Small intestine (tissue), 16 donors: ENCODE measurements at places on chromosomes 6 and 20.

DNA sequence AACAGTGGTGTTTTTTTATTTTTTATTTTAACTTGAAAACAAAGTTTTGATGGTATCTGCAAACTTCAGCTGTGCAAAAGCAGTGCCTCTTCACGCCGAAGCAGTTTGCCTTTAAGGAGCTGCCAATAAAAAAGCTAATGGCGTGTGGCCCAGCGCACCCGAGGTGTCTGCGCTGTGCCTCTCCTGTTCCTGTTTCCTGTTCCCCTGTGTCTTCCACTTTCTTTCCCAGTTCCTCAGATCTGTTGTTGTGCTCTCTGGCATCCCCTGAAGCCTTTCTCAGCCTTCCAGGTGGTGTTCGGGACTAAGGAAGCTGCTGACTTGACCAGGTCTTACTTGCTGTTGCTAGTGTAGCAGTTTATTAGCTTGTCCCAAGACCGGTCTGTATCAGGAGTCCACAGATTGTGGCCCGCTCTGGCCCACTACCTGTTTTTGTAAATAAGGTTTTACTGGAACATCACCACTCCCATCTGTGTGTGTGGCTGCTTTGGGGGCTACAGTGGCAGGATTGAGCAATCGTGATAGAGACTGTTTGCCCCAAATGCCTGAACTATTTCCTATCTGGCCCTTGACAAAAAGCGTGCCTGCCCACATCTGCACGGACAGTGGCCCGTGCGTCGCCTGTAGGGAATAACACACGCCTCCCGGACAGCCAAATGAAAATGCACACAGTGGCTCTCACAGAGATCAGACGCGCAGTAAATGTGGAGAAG lies 178.3 kb downstream of the TMEM242 start:
- DNase-seq: no peak

DNA sequence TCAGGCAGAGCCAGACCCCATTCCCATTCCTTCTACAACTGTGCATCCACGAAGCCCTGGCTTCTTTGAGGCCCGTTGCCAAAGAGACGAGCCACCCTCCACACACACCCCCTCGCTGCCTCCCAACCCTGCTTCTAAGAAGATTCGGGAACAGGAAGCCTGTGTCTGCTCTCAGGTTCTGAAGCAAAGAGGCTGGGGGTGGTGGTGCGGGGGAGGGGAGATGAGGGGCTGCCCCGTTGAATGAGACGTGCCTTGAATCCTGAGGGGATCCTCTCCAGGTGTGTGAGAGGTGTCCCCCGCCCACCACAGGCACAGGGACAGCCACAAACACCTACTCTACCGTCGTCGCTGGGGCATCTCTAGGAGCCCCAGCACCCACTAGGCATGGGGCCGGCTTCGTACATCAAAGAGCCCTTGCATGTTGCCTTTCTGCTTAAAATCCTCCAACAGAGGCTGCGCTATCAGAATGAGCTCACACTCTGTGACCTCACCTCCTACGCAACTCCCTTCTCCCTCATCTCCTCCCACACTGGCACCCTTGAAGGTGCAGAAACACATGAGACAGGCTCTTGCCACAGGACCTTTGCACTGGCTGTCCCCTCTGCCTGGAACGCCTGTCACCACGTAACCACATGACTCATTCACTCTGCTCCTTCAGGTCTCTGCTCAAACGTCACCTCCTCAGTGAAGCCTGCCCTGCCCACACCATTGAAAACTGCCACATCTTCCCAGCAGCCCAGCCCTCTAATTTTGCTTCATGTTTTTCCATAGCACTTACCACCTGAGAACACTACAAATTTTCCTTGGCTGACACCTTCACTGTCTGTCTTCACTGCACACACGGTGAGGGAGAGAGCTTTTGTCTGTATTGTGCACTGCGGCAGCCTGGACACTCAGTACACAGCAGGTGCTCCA lies 58.5 kb downstream of the PREX1 start:
- peak; percentile 32 for DNase-seq

- DNase-seq: no peak
These were observed 280.7 kb downstream of the TAF4 start for GRCh38 chr20:61784801-61785566.

DNA sequence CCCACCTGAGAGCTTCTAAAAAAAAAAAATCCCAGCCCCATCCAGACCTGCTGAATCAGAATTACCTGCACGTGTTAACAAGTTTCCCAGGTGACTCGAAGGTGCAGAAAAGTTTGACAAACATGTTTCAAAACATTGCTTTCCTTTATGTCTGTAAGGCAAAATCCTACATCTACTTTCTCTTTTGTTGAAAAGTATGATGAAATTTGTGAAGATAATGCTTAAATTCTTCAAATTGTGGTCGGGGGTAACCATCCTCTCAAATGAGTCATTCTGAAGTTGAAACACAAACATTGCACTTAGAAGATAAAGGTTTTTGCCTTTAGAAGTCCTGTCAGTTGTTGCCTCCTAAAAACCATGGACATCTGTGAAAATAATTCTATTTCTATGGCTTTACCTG lies 429.7 kb downstream of the EPHA7 start:
- no peak for DNase-seq

DNA sequence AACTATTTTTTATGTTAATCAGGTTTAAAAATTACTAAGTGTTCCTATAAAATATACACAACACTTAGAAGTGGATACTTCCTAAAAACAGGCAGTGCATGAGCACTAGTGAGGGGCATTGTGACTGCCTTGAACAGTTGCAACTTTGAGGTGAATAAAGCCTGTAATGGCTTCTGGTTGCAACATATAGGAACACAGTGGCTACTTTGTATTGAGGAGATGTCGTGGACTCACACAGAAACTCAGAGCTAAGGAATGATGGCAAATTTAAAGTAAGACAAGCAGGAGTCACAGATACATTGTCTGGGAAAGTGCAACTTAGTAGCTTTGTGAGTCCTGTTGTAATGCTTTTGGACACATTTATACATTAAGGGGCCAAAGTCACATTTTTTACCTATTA lies 861 bp upstream of the HLA-A start:
- no peak for DNase-seq

DNA sequence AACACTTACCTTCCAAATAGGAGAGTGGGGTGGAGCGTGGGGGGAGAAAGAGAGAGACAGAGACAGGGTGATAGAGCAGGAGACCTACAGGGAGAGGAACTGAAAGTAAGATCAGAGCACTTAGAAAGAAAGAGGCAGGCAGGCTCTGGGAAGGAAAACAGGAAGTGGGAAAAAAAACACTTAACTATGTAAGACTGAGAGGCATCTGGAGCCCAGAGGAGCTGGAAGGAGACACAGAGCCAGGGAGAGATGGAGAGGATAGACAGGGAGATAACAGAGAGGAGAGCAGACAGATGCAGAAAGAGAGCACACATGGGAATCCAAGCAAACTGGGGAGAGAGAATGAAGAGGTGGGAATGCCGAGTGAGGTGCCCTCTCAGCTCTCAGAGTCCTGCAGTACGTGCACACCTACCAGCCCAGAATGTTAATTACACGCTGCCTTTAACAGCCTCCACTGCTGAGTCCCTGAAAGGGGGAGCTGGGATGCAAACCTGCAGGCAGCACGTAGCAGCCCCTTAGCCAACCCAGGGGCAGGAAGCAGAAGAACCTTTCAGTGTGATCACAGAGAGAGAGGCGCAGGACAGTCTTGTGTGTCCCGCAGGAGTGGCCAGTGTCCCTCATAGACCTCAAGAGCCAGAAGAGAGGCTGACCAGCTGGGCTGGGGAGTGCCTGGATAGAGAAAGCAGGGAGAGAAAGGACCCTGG lies 132.7 kb upstream of the LRFN2 start:
- peak; percentile 44 for DNase-seq

DNA sequence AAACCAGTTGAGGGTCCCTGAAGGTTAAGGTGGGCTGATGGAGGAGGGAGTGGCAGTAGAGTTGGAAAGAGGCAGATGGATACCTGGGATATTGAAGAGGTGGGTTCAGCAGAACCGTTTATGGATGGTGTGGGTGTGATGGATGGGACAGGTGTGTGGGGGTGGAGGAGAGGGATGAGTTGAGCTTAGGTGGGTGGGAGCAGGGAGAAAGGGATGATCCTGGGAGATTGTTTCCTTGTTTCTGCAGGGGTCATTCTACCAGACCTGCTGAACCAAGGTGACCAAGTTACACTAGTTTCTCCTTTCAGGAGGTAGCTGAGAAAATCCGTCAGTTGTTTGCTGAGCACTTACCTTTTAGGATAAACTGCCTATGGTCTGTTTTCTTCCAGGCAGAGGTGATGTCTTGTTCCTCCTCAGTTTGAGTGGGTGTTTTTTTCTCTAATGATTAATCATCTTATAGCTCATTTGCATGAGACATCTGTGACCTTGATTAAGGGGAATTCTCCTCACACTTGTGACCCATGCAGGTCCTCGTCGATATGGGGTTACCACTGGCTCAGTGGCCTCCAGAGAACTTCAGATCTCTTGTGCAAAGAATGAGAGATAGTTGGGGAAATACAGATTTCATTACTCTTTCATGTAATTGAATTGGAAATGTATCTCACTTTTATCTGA lies 53.0 kb downstream of the FARS2 start:
- no peak for DNase-seq

DNA sequence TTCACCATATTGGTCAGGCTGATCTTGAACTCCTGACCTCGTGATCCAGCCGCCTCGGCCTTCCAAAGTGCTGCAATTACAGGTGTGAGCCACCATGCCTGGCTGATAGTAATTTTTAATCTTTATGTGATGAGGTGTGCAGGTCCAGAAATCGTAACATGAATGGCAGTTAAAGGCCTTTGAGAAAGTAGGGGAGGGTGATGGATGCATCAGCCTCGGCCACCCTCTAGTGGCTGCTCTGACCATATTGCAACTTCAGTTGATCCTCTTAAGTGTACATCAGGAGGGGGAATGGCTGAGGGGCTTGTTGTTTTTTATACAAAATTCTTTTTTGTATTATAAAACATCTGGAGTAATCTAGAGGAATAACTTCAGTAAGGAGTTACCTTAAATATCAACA lies 193.0 kb downstream of the ZFAND3 start:
- DNase-seq: peak; percentile 27

GRCh38 chr20:46568570-46569129 lies 18.2 kb upstream of the OCSTAMP start:
- DNase-seq: peak; percentile 16

DNA sequence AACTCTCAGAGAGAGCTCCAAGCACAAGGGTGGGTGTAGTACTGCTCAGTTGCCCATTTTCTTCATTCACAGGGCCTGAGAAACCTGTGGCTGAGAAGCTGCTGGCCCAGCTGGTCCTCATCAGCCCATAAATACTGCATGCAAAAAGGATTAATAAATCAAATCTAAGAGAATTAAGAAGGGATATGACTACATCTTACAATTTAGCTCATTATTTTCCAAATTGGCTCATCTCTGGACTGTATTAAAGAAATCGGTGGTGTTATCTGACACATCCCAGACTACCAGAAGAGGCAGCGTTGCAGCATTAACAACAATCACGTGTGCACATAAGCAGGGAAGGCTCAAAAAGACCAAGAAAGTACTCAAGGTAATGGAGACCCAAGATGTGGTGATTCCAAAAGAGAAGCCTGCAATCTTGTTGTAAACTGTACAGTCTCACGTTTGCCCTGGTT lies 90.7 kb downstream of the CD24 start:
- DNase-seq: no peak

GRCh38 chr6:37565267-37566110 lies 65.8 kb upstream of the CCDC167 start:
- DNase-seq: no peak

- DNase-seq: peak; percentile 72
These were observed 15.1 kb downstream of the ACSS1 start for GRCh38 chr20:25042531-25043498.

DNA sequence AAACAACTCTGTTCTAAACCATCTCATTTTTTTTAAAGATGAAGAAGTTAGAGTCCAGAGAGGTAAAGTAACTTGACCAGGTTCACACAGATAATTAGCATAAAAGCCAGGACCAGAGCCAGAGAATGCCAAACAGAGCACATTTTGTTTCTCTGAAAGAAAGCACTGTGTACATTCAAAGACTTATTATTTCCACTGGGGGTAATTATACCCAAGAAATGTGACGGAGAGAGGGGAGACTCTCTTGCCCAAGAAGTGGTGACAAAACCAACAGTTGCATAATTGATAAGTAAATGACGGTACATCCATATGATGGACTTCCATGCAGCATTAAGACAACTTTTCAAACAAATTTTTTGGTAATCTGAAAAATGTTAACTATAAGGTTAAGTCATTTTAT lies 111.6 kb downstream of the RTN4IP1 start:
- DNase-seq: no peak

DNA sequence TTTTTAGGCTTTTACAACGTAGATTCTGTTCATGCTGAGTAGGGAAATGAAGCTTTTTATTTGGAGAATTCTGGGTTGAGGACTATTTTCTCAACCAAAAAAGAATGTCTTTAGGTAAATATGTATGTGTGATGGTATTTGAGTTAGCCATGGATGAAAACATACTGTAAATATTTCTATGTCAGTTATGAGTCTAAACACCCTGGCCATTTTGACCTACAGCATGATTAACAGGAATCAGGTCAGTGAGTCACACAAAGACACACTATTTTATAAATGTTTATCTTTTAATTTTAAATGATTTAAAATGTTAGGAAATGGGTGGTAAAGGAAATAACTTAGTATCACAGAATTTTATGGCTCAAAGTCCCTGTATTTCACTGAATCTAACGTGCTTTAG lies 851.7 kb upstream of the MAP3K7 start:
- no peak for DNase-seq

DNA sequence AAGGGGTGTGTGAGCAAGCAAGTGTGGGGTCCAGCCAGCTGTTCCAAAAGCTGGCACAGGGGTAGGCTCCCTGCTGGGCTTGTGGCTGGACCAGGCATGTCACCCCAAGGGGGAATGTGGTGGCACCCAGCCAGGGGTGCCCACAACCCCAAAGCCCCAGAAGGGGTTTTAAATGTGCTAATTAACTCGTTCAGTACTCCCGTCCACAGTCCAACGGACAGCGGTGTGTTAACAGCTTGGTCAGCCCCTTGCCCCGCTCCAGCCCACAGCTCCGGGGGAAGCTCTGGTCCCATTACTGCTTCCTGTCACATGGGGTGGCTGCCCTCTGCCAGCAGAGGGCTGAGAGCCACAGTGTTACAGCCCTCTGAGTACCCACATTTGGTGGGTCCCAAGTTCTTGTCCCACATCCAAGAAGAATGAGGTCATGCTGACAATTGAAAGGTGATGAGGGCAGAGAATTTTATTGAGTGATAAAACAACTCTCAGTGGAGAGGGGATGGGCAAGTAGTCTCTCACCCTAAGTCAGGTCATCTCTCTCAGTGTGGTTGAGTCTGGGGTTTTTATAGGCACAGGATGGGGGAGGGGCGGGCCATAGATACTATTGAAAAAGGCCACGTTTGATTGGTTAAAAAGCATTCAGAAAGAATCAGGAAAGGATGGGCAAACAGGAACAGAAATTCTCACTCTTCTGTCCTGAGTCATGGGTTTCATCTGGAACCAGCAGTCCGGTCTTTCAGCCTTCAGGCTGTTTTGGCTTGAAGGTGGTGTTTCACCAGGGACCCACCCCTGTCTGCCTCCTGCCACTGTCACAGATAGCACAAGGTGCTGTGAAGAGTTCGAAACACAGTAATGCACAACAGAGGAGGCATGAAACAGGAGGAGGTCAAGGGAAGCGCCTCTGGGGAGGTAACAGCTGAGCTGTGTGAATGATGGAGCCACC lies 238.5 kb downstream of the NFATC2 start:
- no peak for DNase-seq
